Renal cortex interstitium (tissue), 15 donors: ENCODE measurements at places on chromosomes 2 and 18. TPM values are rescaled to one million over a fixed set of nuclear protein-coding genes. Genes with fewer than 3 reads are reported as not detected.

DNA sequence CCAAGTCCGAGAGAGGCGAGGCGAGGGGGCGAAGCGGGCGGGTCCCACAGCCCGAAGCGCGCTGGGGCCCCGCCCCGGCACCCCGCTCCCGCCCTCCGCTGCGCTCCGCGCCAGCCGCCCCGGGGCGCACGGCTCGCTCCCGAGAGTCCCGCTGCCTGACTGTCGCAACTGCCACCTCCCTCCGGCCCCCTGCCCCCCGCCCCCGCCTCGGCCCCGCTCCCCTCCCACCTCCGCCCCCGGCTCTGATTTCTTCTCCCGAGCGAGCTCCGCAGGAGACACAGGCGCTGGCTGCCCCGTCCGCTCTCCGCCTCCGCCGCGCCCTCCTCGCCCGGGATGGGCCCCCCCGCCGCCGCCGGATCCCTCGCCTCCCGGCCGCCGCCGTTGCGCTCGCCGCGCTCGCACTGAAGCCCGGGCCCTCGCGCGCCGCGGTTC is at the start of gene WNT6:
Gene WNT6, plus strand, starts transcription at position 250 of the 432 bp plus-strand sequence. CDS start 233 bp downstream, outside the sequence.
- DNase-seq = no peak

DNA sequence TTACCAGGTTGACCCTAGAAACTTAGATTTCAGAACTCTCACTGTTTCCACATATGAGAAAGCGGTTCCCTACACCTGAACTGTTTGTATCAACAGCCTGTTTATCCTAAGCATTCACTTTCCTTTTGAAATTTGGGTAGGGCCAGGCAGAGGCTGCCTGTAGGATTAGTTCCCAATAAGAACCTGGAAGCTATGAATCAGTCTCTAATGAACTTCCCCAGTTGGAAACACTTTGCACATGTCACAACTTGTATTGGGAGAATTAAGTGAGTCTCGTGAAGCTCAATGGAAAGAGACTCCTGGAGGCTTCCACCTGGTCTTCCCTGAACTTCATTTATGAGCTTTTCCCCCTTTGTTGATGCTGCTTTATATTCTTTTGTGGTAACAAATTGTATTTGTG is 486.6 kb upstream of the HS6ST1 start:
- no peak for DNase-seq

- no peak for DNase-seq
Observed at GRCh38 chr2:119113489-119113770, 45.1 kb downstream of the C1QL2 start.

DNA sequence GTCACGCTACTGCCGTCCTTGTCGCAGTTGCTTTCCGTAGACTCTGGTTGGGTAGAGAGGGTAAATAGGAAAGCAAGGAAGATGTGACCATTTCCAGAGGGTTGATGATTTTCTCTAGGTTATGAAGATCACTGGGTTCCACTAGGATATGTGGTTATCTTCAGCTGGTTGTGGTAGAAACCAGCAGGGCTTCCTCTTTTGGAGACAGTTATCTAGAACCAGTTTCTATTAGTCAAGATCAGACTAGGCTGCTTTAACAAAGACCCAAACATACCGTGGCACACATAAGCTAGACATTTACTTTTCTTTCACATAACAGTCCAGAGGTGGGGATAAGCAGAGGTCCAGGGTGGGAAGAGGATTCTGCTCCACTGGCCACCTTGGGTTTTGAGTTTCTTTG is 59.6 kb downstream of the FASTKD2 start:
- no peak for DNase-seq

- no peak for DNase-seq
Observed at GRCh38 chr2:53668624-53669026, 99.0 kb upstream of the CHAC2 start.

DNA sequence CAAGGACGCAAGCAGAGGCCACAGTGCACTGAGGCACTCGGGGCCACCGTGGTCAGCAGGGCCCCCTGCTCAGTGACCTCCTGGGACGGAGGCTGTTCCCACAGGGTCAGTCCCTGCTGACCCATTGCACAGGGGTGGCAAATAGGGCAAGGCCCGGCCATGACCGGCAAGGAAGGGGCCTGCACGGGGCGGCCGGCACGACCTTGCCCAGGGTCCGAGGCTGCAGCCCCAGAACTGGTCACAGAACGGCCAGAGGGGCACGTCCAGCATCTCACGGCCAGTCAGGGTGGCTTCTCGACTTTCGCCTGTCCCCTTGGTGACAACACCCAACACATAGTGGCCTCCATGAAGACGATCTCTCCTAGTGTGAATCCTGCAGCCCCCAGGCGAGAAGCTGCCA is 27.6 kb upstream of the OTOS start:
- DNase-seq = no peak

GRCh38 chr2:173049831-173050230 is 25.8 kb upstream of the MAP3K20 start:
- no peak for DNase-seq

DNA sequence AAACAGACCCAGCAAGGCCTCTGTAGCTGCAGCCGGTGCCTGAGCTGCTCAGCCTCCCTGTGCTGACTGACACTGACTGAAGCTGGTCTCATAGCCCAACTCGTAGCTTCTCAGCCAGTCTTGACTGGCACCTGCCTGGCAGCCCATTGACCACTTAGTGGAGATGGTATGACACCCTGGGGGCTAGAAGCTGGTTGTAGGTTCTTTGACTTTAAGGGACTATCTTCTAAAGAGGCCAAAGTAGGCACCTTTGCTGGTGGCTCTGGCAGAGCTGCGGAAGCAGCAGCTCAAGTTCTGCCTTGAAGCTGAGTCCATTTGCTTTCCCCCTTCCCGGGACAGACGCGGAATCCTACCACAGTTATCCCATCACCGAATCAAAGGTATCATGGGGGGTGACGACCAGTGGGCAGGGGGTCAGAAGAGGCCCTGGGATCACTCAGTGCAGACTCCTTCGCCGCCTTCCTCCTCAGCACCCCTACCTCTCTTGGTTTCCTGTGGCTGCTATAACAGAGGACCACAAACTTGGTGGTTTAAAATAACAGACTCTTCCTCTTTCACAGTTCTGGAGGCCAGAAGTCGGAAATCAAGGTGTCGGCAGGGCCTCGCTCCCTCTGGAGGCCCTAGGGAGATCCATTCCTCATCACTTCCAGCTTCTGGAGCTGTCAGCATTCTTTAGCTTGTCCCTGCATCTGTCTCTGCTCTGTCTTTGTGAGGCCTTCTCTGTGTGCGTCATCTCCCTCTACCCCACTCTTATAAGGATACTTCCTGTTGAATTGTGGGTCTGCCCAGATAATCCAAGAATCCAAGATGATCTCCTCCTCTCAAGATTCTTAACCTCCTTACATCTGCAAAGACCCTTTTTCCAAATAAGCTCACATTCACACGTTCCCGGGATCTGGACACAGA is 13.7 kb upstream of the FOSL2 start:
- no peak for DNase-seq

DNA sequence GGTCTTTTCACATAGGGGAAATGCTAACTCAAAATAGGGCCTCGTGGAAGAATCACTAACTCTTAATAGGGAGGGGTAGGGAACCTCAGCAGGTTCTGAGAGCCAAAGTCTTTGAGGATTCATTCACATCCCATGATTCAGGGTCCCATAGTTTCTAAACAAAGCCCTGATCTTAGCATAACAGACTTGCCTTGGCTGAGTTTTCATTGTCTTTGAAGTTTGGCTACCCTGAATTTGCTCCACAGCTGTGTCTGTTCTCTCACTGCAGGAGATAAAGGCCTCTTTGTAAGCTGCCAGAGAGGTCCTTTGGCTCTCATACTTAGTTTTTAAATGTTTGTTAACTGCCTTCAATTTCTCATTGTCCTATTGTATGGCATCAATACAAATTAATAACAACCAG is 54.5 kb downstream of the ZDBF2 start:
- DNase-seq = no peak

DNA sequence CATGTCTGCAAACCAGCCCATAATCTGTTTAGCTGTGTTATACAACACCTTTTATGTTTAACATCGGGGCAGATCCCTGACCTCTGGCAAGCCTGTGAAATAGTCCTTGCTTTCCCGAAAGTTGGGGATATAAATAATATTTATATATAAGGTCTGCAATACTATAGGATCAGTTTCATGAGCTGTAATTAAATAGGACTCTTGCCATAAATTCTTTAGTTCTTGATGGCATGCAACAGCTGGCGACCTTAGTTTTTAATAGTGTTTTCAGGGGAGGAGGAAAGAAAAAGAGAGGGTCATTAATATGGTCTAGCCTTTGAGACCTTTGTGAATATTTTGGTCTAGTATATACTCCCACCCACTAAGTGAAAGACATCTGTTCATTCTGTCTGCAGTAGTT is 166.5 kb downstream of the MTX2 start:
- DNase-seq = no peak

GRCh38 chr18:21742315-21742687 is 1.7 kb downstream of the MIB1 start:
- DNase-seq = no peak

DNA sequence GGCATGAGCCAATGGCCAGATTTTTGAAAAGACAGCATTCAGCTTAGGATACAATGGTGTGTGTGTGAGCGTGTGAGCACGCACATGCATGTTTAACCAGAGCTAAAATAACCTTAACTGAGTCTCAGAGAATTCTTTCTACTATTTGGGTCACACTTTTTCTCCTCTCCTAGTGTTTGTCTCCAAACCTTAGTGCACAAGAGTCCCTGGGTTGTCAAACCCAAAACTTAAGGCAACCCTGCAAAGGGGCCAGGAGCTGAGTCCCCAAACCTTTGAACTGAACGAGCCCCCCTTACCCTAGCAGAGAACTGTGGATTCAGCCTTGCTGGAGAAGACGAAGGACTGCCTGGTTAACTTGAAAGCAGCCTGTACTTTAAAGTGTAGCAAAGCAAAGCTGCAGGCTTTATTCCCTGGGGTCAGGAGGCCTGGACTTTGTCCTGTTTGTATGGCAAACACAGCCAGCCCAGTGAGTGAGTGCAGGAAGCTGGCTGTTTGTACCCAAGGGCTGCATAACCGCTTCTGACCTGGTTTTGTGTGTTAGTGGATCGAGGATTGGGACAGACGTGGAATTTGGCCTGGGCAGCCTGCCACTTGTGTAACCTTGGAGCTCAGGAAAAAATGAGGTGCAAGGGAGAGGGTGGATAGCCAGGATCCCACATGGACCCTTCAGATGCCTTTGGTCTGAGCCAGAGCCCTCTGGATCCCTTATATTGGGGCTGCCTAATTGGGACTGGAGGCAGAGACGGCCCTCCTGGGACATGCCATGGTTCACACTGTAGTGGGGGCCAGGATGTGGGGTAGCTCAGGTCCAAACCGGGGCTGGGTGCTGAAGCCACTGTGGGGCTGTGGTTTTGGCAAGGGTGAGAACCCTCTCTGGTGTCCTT is 6.4 kb upstream of the PSMD1 start:
- no peak for DNase-seq

GRCh38 chr2:1744446-1745170 is at the start of gene PXDN:
Gene PXDN, minus strand, starts transcription at chr2:1744515. Its CDS starts 60 bp downstream, at chr2:1744455.
- no peak for DNase-seq

- DNase-seq = no peak
Observed at GRCh38 chr2:240786871-240787311, 33.1 kb downstream of the KIF1A start.

GRCh38 chr2:232490221-232491138 is 2.8 kb upstream of the ECEL1 start:
- DNase-seq = no peak

- DNase-seq = no peak
Observed at GRCh38 chr18:54904581-54904980, 54.7 kb downstream of the CCDC68 start.

DNA sequence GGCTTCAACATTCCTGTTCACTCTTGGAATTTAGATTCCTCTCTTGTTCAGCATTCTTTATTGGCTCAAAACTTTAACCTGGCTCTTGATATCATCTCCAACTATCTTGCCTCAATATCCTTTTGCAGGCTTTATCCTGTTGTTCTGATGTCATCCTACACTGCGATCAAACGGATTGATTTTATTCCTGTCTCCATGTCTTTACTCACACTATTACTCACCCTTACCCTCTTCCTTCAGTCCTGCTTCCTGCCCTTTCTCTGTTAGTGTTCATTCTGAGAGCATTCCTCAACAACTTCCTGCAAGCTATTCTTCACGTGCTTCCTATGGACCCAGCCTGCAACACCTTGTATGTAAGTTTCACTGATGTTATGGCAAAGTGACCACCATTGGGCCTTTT is 264.7 kb downstream of the RNF152 start:
- no peak for DNase-seq

- no peak for DNase-seq
Observed at GRCh38 chr2:54669677-54670484, 53.6 kb upstream of the EML6 start.

- no peak for DNase-seq
Observed at GRCh38 chr2:86281066-86281700, 56.2 kb downstream of the REEP1 start.

- no peak for DNase-seq
Observed at GRCh38 chr2:226619707-226620106, 179.9 kb downstream of the IRS1 start.

- no peak for DNase-seq
Observed at GRCh38 chr2:235945608-235946140, 222.5 kb downstream of the GBX2 start.

GRCh38 chr2:235784788-235785187 is 290.9 kb downstream of the AGAP1 start:
- no peak for DNase-seq

- DNase-seq = no peak
Observed at GRCh38 chr2:160660741-160661140, 167.1 kb upstream of the RBMS1 start.

GRCh38 chr2:85889627-85890281 is 964 bp upstream of the ST3GAL5 start:
- no peak for DNase-seq

DNA sequence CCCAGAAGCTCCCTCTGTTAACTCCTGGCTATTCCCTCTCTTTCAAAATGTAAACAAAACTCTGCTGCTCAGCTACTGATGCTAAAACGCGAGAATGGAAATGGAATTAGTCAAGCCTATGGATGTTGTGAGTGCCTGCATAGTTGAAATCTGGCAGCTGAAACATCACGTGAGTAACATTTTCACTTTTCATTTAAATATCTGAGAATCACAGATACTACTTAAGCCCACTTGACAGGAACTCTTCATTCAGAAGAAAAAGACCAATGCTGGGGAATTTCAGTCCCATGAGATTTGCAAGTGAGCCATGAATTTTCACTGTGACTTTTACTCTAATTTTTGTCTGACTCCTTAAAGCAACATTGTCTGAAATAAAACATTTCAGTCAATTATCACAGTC is 215.3 kb upstream of the SESTD1 start:
- no peak for DNase-seq

- DNase-seq = no peak
Observed at GRCh38 chr2:45781464-45781811, 130.0 kb downstream of the PRKCE start.

- DNase-seq = no peak
Observed at GRCh38 chr18:23835506-23835905, 146.3 kb downstream of the LAMA3 start.

- DNase-seq = no peak
Observed at GRCh38 chr2:7468448-7468828, 551.2 kb downstream of the RNF144A start.

- DNase-seq = no peak
Observed at GRCh38 chr2:137935591-137935990, 28.7 kb upstream of the HNMT start.

Gene RHBDD1
- 29.2 TPM for polyA plus RNA-seq

Gene LHCGR
- polyA plus RNA-seq = 0.32 TPM

Gene NDC80
- 28.4 TPM for polyA plus RNA-seq

Gene LAMA1
- polyA plus RNA-seq = 88.1 TPM

Gene CD8B2
- polyA plus RNA-seq = 0.20 TPM

Gene BOLL
- not detected for polyA plus RNA-seq

Gene CHPF
- 40.6 TPM for polyA plus RNA-seq

Gene THOC1
- polyA plus RNA-seq = 65.4 TPM

Gene MARCHF4
- 0.09 TPM for polyA plus RNA-seq

Gene PAIP2B
- 18.8 TPM for polyA plus RNA-seq

Gene LTBP1
- 92.8 TPM for polyA plus RNA-seq

Gene NIF3L1
- 53.3 TPM for polyA plus RNA-seq

Gene EFEMP1
- 97.8 TPM for polyA plus RNA-seq

Gene CNDP1
- polyA plus RNA-seq = 1.3 TPM

Gene GPR35
- 3.2 TPM for polyA plus RNA-seq
